ENCODE measurements at places on chromosomes 2 and 18.
A peak's percentile ranks its signal among the peaks of the same experiment; 100 is the strongest.

DNA sequence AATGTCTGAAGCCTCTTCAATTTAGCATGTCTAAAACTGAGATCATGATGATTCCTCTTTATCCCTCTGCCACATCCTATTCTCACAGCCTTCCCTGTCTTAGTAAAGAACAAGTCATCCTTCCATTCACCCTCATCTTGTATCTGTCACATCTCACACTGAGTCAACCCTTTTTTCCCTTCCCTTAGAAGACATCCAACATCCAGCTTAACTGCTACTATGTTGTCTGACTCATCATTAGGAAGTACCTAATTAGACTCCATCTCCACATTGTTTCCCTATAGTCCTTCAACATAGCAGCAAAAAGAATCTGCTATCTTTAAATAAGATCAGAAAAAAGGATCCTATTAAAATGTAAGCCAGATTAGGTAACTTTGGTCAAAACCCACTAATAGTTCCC lies 85.2 kb upstream of the GRB14 start:
- no peak for DNase-seq

- DNase-seq = no peak
Observed at GRCh38 chr2:206056286-206056685, 29.7 kb downstream of the INO80D start.

GRCh38 chr18:68456985-68457384 lies 257.9 kb downstream of the TMX3 start:
- DNase-seq = no peak

DNA sequence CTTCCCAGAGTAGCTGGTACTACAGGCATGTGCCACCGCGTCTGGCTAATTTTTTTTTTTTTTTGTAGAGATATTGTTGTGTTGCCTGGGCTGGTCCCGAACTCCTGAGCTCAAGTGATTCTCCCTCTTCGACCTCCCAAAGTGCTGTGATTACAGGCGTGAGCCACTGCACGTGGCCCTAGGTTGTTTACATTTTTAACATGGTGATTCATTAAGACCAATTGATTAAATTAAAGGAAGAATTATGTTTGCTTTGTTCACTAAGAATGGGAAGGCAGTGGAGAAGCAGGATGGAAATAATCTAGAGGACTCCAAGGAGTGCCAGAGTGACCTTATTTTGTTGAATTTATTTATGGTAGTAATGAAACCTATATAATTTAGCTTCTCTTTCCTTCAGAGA lies 7.5 kb downstream of the LCLAT1 start:
- DNase-seq = no peak

DNA sequence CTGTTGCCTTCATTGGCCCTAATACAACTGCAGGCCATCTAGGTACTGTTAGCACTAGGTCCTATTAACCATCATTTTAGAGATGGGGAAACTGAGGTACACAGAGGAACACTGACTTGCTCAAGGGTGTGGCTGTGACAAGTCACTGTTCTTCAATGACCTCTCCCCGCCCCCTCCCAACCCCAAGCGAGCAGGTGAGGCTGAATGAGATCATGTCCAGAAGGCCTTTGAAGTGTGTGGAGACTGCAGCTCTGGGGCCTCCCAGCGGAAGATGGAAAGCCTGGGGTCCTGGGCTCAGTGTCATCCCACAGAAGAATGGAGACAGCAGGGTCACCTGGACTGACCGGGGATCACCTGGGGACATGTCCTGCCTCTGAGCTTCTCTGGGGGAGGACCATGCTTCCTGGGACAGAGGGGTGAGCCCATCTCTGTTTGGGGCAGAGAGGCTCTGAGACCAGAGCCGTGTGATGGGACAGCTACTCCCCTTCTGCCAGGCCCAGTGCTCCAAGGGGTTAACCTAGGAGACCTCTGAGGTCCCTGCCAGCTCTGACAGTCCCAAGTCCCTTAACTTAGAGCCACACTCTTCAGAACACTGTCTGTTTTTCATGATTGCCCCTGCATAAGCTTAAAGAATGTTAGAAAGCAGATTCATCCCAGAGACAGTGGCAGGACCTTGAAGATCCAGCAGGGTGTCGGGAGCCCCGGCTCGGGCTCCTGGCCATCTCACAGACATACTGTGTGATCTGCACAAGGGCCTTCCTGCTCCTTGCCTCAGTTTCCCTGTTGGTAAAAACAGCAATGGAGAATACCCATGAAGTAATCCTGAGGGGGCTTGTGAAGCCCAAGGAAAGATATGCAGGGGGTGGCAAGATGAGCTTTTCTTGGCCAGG lies 16.7 kb upstream of the FOSL2 start:
- DNase-seq = no peak

GRCh38 chr2:169658877-169659276 lies 35.3 kb downstream of the CFAP210 start:
- no peak for DNase-seq

GRCh38 chr2:226336283-226336682 lies 463.3 kb downstream of the IRS1 start:
- DNase-seq = no peak

- DNase-seq = no peak
Observed at GRCh38 chr2:134155134-134155533, 98.7 kb upstream of the MGAT5 start.

- DNase-seq = peak; percentile 26
Observed at GRCh38 chr2:232418466-232419244, 12.0 kb downstream of the ALPG start.

DNA sequence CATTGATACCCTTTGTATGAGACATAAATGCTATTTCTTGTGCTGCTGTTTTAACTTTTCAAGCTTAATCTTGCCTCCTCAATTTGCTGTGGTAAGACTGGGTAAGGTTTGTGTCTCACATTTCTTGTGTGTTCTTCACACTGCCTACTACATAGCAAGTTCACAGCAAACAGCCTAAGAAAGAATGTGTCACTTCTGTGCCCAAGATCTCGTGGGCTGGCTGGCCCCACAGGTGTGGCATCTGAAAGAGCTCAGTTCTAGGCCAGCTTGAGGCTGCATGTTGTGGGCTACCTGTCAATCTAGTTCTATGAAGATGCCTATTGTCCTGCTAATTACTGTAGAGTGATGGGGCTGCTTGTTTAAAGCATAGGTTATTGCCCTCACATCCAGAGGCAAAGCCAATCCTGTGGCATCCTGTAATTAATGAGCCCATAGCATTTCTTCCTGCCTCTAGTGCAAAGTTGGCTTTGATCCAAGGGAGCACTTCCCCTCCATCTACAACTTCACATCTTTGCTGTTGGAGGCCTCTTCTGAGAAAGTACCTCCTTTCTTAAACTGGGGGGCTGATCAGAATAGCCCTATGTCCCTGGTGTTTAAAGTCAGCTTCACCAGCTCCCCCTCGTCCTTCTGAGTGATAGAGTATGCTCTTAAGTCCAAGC lies 40.9 kb upstream of the ASPRV1 start:
- DNase-seq = no peak

- DNase-seq = no peak
Observed at GRCh38 chr2:213490087-213490486, 205.8 kb downstream of the SPAG16 start.

DNA sequence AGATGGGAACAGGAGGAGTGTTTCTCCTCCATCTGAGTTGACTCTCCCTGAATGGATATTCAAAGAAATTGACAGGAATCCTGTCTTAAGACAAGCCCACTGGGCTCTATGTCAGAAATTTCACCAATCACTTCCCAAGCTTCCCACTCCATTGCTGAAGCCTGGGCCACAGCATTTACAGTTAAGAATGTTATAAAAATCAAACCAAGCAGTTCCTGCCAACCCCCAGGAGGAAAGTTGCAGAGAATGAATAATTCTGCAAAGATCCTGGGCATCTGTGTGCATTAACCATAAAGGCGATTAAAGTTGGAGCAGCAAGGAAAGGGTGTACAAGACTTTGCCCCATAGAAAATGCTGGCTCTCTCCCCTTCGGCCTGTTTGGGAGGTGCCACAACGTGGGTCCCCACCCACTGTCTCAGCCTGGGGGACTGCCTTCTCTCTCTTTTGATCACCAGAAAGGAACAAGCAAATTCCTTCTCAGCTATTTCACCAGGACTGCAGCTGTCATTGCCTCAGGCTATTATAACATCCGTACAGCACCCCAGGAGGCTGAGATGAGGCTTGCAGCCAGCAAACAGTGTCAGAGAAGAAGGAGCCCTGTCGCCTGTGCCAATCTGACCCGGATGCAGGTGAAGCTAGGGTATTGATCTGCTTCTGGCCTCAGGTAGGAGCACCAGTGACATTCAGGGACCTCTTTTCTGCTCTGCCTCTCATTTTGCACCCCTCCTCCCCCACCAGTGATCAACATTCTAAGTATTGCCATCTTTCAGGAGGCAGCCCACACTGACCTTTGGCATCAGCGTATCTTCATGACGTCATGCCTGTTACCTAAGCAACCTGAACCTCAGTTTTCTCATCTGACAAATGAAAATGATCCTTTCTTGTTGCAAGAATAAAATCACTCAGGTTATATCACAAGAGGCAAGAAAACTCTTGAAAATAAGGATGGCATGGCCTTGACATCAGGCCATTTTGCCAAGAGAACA lies 219.0 kb downstream of the SH3BP4 start:
- DNase-seq = peak; percentile 35

DNA sequence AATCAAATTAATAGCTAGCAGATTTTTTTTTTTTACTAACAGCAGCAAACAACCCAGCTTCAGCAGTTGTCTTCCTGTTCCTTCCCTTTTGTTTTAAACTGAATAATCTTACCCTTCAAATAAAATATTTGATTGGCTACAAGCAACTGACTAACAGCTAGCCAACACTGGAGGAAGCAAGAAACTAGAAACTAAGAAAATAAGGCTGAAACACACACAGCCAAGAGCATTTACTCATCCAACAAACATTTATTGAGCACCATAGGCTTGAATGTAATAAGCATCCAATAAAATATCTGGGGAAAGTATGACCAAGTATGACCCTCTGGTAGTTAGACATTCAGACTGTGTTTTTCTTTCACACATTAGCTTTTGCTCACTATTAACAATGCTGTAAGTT lies 189.2 kb downstream of the CD226 start:
- no peak for DNase-seq

- no peak for DNase-seq
Observed at GRCh38 chr2:197952540-197953202, 148.3 kb downstream of the PLCL1 start.

GRCh38 chr2:157508676-157509075 lies 64.8 kb upstream of the CYTIP start:
- no peak for DNase-seq

GRCh38 chr2:28707592-28707991 lies 44.0 kb upstream of the PPP1CB start:
- no peak for DNase-seq

DNA sequence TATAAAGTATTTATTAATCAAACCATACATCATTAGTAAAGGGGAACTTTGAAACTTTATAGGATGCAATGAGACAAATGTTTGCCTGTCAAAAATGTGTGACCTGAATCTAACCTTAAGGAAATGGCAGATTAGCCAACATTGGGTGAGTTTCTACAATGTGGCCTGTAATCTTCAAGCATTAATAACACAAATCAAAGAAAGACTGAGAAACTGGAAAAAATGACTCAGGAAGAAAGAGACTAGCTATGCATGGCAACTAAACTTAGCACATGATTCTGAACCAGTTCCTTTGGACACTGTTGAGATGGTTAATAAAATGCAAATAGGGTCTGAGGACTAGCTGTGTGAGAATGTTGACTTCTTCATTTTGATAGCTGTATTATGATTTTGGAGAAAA lies 628.6 kb upstream of the ID2 start:
- no peak for DNase-seq

GRCh38 chr2:153287109-153287801 lies 191.3 kb downstream of the RPRM start:
- no peak for DNase-seq

DNA sequence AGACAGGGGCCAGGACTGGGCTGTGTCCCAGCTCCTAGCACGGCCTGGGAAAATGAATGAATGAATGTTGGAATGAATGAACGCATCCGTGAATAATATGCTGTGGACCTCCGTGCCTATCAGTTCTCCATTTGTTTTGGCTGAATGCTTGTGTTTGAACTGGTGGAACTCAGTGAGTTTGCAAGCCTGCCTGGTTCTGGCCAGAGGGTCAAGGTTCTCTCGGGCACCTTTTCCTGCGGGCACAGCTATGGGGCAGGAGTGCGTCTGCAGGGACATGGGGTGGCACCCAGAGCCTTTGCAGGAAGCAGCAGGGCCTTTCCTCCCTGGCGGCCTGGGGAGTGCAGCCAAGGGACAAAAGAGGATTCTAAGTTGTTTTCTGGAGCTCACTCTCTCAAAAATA lies 17.6 kb upstream of the PDIA6 start:
- DNase-seq = peak; percentile 37

DNA sequence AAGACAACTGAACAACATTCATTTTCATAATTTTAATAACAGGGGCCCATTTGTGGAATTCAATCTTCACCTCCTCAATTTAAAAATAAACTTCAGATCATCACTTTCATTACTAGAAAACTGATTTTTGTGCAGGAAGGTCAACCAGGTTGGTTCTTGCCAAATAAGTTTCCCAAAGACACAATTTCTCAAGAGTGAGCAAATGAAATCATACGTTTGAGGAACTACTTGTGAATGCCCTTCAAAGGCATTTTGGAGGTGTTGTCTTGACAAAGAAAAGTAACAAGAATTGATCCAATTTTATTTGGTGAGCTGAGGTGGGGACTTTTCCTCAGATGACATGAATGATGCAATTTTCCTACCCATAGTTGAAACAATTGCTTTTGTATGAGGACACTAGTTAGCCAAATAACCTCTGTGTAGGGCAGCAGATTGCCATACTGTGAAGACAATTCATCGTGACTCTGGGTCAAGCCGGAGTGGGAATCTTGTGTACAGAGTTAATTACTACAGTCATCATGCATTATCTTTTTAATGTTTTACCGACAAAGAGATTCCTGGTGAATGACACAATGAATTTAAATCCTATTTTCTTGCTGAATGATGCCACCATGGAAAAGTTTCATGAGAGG lies 121.8 kb downstream of the TGFA start:
- no peak for DNase-seq

DNA sequence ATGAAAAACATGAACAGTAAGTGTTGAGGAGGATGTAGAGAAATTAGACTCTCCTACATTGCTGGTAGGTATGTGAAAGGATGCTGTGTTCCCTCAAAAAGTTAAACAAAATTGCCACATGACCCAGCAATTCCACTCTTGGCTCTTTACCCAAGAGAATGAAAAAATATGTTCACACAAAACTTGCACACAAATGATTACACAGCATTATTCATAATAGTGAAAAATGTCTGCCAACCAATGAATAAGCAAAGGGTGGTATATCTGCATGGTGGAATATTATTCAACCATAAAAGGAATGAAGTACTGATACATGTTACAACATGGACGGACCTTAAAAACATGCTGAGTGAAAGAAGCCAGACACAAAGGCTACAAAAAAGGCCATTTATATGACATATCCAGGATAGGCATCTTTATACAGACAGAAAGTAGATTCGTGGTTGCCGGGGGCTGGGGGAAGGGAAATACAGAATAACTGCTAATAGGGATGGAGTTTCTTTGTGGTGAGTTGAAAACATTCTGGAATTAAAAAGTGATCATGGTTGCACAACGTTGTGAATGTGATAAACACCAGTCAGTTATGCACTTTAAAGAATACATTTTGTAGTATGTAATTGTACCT lies 85.4 kb upstream of the MYO3B start:
- DNase-seq = no peak

- DNase-seq = no peak
Observed at GRCh38 chr18:31438402-31438801, 9.1 kb upstream of the DSG3 start.

- DNase-seq = peak; percentile 88
Observed at GRCh38 chr2:240136013-240136670, at the start of gene COPS9. Gene COPS9, minus strand, starts transcription at chr2:240136305. Its CDS starts 21 bp downstream, at chr2:240136284.

Measured in transverse colon (tissue), 4 donors.